T-cell (primary cell): ENCODE measurements at places on chromosomes 13 and 19. TPM values are rescaled to one million over a fixed set of nuclear protein-coding genes. Genes with fewer than 3 reads are reported as not detected.

Gene OR7C1
- total RNA-seq: not detected

Gene LSR
- 62.1 TPM for total RNA-seq

Gene SPTBN4
- total RNA-seq: 0.37 TPM

Gene OVOL3
- total RNA-seq: not detected

Gene CD37
- 365 TPM for total RNA-seq

Gene SIAH3
- total RNA-seq: 4.2 TPM

Gene ZNF682
- total RNA-seq: 14.4 TPM

Gene PRODH2
- not detected for total RNA-seq

Gene EDNRB
- total RNA-seq: 0.33 TPM

Gene VSIG10L
- total RNA-seq: 0.18 TPM

Gene ATXN8OS
- total RNA-seq: not detected

Gene MEF2B
- total RNA-seq: 3.3 TPM

Gene NTF4
- total RNA-seq: not detected

Gene LINGO3
- 1.6 TPM for total RNA-seq

Gene LMTK3
- 17.5 TPM for total RNA-seq

Gene CDX2
- total RNA-seq: not detected

Gene SYCN
- not detected for total RNA-seq

Gene CPAMD8
- total RNA-seq: 2.9 TPM

Gene NXNL1
- total RNA-seq: not detected

Gene MIA
- 1.5 TPM for total RNA-seq

Gene CADM4
- 0.49 TPM for total RNA-seq

Gene BEST2
- 0.16 TPM for total RNA-seq

Gene KASH5
- 0.26 TPM for total RNA-seq

Gene CKM
- total RNA-seq: not detected

Gene NFIC
- 37.2 TPM for total RNA-seq

Gene ITGBL1
- not detected for total RNA-seq

Gene MBD3L3
- total RNA-seq: not detected

Gene VWA8
- 22.9 TPM for total RNA-seq

Gene MAG
- not detected for total RNA-seq

Gene ZIC5
- 0.09 TPM for total RNA-seq

Gene RPS5
- total RNA-seq: 1,337 TPM

Gene FAM216B
- not detected for total RNA-seq

Gene KLK12
- total RNA-seq: not detected

Gene C19orf44
- 3.9 TPM for total RNA-seq

Gene PEG3
- 1.5 TPM for total RNA-seq

Gene PSG1
- total RNA-seq: not detected
